ENCODE measurements at places on chromosomes 5 and 9.

DNA sequence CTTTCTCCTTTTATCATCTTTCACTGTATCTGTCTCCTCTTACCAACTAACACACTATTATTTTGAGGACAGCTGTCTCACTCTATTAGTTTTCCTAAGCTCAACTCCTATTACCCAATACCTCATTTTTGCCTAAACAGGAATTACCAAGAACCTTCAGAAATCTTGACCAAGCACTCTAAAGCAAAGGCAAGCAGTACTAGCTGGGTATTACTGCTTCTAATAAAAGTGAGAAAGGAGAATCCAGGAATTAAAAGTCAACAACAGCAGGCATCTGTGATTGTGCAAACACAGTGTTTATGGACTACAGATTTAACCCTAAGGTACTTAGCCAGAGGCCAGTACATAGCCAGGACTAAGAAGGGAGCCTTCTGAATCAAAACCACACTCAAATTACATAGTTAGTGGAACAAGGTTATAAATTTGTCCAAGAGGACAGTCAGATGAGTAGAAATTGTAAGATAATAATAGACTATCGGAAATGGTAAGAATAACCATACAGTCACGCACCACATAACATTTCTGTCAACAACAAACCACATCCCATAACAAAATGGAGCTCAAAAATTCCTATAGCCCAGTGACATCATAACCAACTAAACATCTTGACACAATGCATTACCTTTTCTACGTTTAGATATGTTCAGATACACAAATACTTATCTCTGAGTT is 8.3 kb downstream of the RFX3 start:
- DNase-seq: no peak

DNA sequence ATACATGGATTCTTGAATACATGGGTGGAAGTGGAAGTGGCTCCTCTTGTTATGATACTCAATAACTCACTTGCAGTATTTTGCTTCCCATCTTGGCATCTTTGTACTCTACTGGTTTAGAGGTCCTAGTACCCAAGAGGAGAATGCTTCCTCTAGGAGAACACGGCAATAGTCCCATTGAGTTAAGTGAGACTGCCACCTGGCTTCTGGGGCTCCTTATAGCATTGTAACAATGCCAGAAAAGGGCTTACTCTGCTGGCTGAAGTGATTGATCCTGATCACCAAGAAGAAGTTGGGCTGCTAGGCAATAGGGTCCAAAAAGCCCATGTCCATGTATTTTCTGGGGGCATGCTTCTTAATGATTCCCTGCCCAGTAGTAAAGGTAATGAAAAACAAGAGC is 627.6 kb upstream of the SGCD start:
- DNase-seq: no peak

DNA sequence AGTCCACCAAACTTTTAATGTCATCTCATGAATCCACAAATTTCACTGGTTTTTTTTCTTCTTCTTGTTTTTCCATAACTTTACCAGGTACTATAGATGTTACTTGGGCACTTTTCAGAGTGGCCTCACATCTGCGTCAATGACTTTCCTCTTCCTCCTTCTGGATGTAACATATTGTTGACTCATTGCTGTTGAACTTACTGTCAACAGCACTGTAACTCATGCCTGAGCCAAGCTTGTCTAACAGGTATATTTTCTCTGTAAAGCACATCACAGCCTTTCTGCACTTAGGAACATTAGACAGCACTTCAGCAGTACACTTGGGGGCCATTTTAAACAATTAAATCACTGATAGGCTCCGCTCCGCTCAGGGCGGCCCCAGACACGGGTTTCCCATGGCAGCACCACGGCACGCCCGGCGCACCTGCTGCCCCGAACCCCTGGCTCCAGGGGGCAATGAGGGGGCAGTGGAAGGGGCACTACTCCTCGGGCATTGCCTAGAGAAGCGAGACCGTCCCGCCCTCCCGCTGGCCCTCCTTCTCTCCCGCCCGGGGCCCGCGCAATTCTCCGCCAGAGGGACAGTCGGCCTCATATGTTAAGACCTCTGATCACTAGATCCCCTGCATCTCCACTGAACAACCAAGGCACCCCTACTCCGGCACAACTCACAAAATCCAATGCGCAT is 41.9 kb upstream of the SPATA31C2 start:
- no peak for DNase-seq

GRCh38 chr9:1490341-1491232 is 440.4 kb downstream of the DMRT2 start:
- DNase-seq: no peak

DNA sequence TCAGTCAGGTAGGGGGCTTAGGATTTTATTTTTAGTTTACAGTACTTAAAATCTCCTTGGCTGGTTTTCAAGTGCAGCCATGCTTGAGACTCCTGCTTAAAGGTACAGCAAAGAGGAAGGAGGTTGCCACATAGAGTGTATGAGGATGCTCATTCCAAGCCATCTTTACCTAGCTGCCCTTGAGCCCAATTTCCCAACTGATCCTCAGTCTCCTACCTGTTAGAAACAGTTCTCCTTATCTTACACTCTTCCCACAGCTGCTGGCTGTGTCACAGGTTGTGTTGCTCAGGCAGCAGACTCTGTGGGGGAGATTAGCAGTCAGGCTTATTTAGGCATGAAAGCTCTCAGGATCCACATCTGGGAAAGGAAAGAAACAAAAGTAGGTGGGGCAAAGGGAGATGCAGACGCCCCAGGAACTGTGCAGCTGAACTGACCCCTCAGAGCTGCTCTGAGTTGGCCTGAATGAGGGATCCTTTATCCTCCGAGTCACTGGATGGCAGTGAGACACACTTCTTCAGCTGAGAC is 95.1 kb downstream of the NMUR2 start:
- no peak for DNase-seq

- no peak for DNase-seq
Measured at GRCh38 chr5:151450605-151451004, 3.2 kb downstream of the SLC36A1 start.

DNA sequence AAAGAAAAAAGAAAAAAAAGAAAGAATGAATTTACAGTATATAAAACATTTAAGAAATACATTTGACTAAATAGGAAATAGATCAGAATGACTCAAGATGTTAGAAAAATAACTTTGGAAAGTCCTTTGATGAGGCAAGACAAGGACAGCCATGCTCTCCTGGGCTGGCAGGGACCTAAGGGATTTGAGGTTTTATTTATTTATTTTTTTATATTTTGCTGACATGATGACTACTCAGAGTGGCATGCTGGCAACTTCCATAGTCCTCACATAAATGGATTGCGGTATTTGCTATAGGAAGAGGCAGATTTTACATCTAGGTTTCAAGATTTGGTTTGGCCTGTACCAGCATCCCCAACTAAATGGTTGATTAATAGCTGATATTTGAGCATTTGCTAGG is 17.7 kb downstream of the SLC28A3 start:
- no peak for DNase-seq

DNA sequence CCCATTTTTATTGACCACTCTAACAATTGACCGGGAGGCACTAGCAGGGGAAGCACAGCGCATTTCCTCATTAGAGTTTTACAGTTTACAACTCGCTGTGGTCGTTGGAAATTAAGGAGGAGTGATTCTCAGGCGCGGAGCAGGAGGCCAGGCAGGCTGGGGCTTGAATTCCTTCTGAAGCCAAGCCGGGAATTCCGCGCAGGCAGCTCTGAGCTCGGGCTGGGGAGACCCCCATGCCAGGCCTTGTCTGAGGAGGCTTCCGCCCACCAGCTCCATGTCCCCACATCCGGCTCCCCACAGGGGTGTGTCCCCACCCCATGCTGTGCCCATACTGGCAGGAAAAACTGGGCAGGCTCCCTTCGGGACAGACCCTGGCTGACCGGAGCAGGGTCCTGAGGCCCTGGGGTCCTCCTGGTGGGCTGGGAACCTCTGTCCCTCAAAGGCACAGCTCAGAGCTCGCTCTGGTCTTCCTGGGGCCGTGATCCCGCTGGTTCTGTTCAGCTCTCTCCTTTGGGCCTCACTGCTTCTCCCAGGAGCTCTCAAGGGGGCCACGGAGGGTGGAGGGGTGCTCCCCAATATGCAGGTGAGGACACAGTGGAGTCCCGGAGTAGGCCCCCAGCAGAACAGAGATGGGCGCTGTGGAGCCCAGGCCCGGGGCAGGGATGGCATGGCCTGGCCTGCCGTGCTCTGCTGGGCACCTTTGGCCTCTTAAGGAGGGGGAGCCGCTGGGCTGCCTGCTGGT is 1.3 kb upstream of the NRARP start:
- DNase-seq: no peak

DNA sequence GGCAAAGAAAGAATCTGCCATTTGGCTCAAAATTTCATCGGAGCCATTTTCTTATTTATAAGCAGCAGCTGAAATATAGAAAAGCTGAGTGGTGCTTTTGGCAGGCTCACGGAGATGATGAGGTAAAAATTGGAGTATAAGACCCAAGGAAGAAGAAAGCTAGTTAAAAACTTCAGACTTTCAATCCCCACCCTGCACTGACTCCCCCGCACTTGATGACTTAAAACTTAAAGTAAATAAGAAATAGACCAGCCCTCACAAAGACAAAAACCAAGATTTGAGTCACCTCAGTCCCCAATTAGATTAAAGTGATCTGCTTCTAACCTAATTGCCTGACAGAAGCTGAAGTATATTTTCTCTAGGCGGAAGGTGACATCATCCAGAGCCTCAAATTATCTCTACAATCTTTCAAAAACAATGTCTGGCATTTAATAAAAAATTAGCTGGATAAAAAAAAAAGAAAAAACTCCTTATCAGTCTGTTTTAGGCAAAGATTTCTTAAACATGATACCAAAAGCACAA is 124.0 kb upstream of the PJA2 start:
- DNase-seq: no peak

DNA sequence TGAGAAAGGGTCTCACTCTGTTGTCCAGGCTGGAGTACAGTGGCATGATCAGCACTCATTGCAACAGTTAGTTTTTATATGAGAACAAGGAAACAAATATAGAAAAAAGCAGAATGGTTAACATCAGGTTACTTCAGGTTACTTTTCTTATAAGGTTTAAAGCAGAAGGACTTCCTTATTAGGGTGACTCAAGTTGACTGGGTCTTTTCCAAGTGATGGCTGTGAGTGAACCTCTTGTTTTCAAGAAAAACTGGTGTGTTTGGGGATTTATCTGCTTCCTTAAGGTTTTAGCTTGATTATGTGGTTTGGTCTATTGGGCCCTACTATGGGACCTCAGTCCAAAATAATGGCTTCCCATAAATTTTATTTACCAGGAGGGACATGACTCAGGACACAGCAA is 99.2 kb downstream of the ARRDC3 start:
- no peak for DNase-seq

DNA sequence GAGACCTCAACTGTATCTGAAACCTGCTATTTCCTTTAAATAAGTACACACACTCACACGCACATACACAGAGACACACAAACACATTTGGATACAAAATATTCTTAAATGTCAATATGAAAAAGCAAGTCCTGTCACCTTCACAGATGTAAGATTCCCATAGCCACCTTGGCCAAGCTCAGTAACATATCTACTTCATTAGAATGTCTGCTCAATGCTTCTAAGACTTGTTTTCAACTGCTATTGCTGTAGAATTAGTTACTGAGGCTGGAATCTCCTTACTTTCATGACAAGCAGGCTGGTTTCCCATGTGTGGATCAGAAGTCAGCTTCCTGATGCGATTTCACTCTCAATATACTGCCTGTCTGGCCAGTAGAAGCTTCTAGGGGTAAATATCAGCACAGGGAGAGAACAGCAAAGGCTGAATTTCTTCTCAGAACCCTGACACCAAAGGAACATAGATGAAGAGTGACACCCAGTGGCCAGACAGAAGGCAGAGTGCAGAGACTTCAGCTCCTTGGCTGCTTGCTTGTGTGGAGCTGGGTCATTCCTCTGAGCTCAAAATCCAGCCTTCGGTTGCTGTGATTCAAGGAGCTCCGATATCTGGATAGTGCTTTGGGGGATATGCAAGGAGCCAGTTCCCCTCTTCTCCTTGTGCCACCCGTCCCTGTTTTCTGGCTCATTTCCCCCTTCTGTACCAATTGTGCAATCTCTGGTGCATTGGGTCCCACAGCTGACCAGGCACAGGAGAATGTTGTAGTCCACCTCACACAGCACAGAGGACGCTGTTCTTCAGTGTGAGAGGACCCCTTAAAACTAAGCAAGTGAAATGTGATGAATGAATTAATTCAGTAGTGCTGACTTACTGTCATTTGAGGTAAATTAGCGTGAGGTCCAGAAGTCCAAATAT is 26.6 kb upstream of the ABLIM3 start:
- peak; percentile 10 for DNase-seq

DNA sequence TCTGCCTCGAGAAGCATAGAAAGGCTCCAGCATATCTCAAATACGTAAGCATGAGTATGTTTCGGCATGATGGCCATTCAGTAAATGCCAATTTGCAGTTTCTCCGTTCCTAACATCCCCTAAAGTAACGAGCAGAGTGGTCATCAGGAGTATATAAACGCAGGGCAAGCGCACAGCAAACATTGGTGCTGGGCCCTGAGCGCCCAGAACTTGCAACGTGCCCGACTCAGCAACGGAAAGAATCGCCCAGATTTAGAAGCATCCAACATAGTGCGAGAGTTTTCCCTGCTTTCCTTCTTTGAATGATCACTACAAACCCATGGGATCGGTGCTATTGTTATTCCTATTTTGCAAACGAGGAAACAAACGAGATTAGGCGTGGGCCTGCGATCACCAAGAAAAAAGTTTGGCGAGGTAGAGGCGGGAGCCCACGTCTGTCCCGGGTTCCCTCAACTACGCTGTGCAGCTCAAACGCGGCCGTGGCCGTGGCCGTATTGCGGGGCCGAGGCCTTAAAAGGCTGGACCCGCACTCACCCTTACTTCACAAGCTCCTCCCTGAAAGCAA is 505 bp downstream of the RPS14 start:
- no peak for DNase-seq

DNA sequence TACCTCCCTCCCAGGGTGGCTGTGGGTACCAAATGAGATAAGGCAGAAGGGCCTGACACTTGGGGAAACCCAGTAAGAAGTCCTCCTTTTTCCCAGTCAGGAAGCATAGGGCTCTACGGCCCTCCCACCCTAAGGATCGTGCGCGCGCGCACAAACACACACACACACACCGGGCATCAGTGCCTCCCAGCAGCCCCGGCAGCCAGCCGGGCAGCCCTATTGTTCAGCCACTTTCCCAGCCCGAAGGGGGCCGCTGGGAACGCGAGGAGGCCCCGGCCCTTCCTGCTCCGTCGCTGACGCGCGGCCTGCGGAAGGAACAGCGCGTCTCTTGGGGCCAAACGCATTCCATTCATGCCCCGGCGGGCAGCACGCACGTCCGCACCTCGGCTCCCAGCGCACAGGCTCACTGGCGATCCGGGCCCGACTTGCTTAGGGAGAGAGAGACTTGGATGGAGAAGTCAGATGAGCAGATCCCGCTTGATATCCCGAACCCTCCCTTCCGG is 22.6 kb downstream of the DUSP1 start:
- no peak for DNase-seq

- DNase-seq: no peak
Measured at GRCh38 chr5:172151661-172152210, 36.3 kb downstream of the STK10 start.
